Activated naive CD4-positive, alpha-beta T cell treated with anti-CD3 and anti-CD28 coated beads, Interleukin-2, amount 50 U/mL, for 16 hours (primary cell): ENCODE measurements at places on chromosomes 7 and 10.

DNA sequence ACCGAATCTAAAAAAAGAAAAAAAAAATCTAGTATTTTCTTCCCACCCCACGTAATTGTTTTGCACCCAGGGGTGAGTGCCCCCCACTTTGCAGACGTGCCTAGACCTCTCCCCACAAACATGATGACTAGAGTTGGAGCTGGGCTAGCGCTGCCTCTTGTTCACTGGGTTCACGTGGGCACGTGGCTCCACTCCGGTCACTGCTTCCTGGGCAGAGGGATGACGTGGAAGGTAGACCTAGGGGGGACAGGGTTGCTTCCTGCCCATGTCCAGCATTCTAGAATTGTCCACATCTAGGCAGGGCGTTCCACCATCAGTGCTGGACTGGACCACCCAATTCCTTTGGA is 861 bp upstream of the LIMK1 start:
- no peak for DNase-seq

GRCh38 chr10:127962205-127962604 is 55.3 kb downstream of the PTPRE start:
- no peak for DNase-seq

DNA sequence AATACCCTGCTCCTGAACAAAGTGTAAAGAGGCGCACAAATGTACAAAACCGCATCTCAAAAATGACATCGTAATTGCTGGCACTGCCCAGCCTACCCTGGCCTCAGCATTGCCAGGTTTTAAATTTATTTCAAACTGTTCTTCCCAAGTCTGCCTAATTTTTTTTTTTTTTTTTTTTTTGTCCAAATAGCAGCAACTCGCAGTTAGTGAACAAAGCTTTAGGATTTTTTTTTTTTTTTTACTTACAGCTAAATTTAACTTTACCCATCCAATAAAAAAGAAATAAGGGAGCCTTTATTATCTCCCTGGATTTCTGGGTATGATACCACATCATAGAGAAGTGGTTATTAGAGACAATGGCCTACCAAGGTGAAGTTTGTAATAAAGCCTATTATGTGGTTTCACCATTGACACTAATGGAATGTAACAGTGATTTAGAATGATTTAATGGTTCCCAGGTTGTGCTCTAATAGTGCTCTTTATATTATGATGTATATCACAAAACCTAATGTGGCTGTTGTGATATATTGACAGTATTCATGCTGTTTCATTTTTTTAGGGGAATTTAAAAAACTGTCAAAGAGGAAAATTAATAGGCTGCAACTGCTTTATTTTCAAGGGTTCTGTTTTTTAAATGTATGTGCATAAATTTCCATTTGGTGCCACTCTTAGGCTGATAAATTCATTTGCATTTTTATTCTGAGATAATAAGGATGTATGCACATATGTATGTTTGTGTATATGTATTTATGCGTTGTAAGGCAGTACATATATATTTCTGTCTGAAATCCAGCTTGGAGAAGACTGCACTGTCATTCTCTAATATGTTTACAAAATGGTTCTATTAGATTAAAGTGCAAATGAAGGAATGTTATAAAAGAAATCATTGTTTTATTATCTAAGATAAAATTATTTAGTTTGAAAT is 309.0 kb downstream of the TFEC start:
- no peak for DNase-seq

DNA sequence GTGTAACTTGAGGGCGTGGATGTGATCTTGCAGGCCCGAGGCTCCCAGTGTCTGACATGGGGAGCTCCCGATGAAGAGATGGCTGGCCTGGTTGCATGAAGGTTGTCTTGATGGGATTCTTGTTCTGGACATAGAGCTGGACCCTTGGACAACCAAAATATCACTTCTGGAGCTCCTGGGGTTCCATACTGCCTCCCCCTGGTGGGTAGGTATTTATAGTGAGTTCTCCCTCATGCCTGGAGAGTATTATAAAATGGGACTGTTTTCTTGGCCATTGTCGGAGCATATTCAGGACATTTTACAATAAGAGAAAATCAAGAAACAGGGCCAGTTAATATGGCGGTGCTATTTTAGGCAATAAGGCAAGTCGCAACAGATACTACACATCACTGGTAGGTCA is 32.6 kb upstream of the GIMAP8 start:
- no peak for DNase-seq

GRCh38 chr10:35126062-35126529 is 550 bp upstream of the CREM start:
- DNase-seq, result no peak

DNA sequence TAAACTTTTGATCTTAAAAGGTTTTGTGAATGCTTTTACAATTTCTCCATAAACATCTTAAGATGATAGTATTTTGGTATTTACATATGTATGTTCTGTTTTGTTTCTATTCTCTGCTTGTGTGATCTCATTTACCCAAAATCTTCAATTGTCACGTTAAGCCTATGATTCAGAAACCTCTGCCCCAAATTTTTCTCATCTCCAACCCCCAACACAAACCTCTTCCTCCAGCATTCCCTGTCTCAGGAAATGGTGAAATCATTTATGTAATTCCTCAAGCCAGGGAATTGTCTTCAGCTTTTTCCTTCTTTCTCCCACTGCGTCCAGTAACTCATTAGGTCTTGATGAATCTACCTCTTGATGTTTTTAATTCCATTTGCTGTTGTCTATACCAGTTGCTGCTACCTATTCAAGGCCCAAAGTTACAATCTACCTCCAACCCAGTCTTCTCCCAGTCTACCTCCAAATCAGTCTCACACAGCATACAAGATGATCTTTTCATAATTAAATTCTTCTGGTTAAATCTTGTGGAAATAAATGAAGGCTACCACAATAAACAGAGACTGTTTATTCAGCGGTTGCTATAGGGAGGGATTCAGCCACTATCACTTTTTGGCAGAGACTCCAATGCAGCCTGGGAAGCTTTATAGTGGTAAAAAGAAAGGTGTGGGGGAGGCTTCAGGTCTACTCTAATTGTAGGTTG is 5.8 kb downstream of the CFAP69 start:
- no peak for DNase-seq

GRCh38 chr10:131692176-131692575 is 208.6 kb upstream of the PPP2R2D start:
- DNase-seq, result no peak

GRCh38 chr7:102099474-102099873 is 187.2 kb upstream of the SH2B2 start:
- DNase-seq, result no peak

GRCh38 chr7:24660546-24660945 is 87.3 kb downstream of the PALS2 start:
- DNase-seq, result no peak

DNA sequence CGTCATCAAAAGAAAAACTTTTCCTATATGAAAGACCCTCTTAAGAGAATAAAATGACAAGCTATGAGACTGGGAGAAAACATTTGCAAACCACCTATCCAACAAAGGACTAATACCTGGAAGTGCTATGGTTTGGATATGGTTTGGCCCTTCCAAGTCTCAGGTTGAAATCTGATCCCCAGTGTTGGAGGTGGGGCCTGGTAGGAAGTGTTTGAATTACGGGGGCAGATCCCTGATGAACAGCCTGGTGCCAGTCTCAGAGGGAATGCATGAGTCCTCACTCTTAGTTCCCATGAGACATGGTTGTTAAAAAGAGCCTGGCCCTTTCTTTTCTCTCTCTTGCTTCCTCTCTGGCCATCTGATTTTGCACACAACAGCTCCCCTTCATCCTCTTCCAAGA is 6.3 kb downstream of the ALDH18A1 start:
- no peak for DNase-seq

GRCh38 chr7:155355745-155356144 is 58.1 kb downstream of the INSIG1 start:
- no peak for DNase-seq

DNA sequence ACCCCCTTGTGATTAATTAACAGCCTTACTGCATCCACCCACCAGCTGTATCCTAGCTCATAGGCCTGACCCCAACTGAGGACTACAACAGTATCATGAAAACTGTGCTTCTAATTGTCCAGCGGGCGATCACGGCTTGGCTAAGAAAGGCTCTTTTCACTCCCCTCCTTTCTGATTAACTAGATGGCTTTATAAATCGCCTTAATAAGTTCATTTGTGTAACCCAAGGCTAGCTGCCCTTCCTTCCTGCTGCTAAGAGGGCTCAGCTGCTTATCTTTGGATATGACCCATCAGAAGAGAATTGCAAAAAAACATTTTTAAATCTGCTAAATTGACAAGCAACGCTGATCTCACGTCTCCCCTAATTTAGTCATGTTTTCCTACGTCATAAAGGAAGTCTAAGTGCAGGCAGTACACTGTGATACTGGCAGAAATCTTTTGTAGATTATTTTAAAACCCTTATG is 163.0 kb upstream of the LAMB4 start:
- no peak for DNase-seq

DNA sequence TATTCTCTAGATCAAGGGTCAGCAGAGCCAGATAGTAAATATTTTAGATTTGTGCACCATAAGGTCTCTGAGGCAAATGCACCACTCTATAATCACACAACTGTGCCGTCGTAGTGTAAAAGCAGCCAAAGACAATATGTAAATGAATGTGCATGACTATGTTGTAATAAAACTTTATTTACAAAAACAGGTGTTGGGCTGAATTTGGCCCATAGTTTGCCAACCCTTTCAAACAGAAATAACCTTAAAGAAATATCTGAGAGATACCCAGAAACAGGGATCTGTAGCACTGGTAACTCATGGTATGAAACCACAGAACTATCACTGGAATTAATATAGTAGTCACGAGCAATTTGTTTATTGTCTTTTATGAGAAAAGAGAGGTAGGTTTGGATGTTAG is 86.0 kb downstream of the ARID5B start:
- DNase-seq, result no peak

GRCh38 chr10:122454603-122455080 is at the start of gene ARMS2:
Gene ARMS2 (plus strand): TSS chr10:122454653. CDS start chr10:122454728, 75 bp downstream.
- DNase-seq, result no peak

DNA sequence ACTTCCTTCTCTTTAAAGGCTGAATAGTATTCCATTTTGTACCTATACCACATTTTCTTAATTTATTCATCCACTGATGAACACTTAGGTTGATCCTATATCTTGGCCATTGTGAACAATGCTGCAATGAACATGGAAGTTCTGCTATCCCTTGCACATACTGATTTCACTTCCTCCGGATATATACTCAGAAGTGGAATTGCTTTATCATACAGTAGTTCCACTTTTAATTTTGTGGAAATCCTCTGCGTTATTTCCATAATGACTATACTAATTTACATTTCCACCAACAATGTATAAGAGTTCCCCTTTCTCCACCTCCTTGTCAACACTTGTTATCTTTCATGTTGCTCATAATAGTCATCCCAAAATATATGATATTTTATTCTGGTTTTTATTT is 312.6 kb downstream of the PLXDC2 start:
- no peak for DNase-seq

DNA sequence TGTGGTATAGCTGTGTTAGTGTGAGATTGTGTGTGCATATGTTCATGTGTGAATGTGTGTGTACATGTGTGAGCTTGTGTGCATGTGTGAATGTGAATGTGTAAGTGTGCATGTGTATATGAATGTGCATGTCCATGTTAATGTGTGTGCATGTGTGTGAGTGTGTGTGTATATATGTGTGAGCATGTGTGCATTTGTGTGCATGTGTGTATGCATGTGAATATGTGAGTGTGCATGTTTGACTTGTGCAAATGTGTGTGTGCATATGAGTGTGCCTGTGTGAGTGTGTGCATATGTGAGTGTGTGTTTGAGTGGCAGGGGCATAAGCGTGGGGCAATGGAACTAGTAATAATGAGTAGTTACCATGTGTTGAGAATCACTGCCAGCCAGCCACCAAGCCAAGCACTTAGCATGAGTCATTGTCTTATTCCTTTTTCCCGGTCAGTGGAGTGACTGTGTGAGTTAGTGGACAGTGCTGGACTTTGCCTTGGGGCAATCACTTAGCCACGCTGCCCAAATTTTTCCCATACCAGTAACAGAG is 46.3 kb upstream of the SHH start:
- no peak for DNase-seq

GRCh38 chr7:20304366-20304765 is 26.3 kb upstream of the ITGB8 start:
- DNase-seq, result no peak

- no peak for DNase-seq
Measured at GRCh38 chr7:151637781-151638261, 118.1 kb upstream of the RHEB start.

DNA sequence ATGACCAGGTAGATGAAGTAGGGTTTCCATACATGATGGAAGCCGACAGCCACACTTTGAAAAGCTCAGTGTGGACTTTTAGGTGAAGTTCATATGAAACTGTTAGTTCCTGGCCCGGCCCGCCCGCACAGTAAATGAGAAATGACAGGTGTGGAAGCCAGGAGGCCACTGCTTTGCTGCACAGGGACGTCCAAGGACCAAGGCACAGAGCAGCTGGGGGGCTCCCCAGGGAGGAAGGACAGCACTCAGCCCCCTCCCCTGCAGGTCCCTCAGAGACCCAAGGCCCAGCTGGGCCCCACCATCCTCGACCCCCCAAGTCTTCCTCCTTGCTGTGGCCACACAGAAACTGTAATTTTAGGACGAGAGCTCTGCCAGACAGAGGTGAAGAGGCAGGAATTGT is 219.2 kb downstream of the PTPRN2 start:
- no peak for DNase-seq

GRCh38 chr7:135210888-135211178 is 493 bp downstream of the WDR91 start:
- no peak for DNase-seq

GRCh38 chr10:25029519-25029918 is 13.1 kb downstream of the THNSL1 start:
- DNase-seq, result no peak

DNA sequence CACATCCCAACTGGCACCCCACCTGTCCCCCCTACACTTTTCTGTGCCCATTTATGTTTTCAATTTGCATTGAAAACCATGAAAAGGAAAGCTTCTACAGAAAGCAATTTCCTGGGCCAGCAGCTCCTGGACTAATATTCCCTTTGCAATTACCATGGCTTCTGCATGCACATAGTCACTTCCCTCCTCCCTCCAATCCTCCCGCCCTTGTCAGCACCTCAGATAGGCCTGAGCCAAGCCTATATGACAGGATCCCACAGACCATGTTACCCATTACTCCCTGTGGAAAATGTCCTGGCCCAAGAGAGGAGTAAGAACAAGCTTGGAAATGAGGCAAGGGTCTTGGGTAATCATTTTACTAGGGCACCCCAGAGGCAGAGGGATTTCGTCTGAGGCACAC is 38.1 kb downstream of the FBXW4 start:
- no peak for DNase-seq

- no peak for DNase-seq
Measured at GRCh38 chr10:110852947-110853346, 18.8 kb upstream of the PDCD4 start.

- DNase-seq, result no peak
Measured at GRCh38 chr7:106757846-106758245, 96.9 kb upstream of the CCDC71L start.

GRCh38 chr7:47128700-47129099 is 453.2 kb downstream of the TNS3 start:
- DNase-seq, result no peak

- no peak for DNase-seq
Measured at GRCh38 chr7:139241258-139241657, 10.2 kb downstream of the UBN2 start.

GRCh38 chr10:103616705-103617601 is 123.4 kb downstream of the NEURL1 start:
- DNase-seq, result no peak

GRCh38 chr7:94848531-94848930 is 58.9 kb upstream of the PPP1R9A start:
- DNase-seq, result no peak

GRCh38 chr10:1475771-1476454 is 261.4 kb downstream of the ADARB2 start:
- no peak for DNase-seq
